HT-29 (cell line): ENCODE measurements at places on chromosomes 5 and 9.

GRCh38 chr5:174311531-174312269 lies 266.2 kb downstream of the NSG2 start:
- peak; percentile 43 for DNase-seq

DNA sequence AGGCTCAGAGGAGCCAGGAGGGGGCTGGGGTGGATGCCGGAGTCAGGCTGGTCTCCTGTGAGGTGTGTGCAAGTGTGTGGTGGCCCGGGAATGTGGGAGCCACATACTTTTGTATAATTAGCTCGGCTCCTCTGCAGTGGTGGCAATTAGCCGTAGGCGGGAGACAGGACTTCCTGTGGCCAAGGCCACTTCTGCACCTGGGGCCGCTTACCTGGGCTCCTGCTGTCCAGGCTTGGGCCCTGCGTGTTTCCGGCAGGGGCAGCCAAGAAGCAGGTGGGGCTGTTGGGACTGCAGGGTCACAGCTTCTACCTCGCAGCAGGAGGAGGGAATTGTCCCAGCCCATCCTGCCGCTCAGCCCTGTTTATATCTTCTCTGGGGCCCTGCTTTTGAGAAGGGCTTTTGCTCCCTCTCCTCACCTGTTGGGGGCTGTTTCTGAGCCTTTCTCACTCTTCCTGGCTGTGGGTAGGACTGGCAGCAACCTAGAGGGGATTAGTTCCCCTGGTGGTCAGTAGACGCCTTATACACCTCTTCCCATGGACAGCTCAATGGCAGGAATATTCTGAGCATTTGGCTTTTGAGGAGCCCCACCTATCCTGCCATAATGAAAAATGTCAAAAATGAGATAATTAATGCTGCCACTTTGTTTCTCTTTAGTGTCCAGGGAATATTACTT lies 145.4 kb upstream of the PITX1 start:
- no peak for DNase-seq

DNA sequence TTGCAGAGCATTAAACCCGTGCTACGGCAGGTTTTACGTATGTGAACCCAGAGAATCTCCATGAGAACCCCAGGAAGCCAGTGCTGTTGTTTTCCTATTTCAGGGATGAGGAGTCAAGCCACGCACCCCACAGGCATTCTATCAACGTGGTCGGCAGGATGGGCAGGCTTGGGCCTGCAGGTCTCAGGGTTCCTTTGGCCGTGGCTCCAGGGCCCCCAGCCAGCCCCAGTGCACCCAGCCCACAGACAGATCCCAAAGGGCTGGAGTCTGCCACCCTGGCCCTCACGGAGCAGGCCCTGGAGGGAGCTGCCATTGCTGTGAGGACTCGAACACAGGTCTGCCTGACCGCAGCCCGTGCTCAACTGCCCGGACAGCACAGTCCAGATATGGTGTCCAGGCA lies 77.1 kb upstream of the STXBP1 start:
- DNase-seq: no peak

GRCh38 chr9:37251452-37251851 lies 131.1 kb downstream of the ZCCHC7 start:
- DNase-seq: no peak

DNA sequence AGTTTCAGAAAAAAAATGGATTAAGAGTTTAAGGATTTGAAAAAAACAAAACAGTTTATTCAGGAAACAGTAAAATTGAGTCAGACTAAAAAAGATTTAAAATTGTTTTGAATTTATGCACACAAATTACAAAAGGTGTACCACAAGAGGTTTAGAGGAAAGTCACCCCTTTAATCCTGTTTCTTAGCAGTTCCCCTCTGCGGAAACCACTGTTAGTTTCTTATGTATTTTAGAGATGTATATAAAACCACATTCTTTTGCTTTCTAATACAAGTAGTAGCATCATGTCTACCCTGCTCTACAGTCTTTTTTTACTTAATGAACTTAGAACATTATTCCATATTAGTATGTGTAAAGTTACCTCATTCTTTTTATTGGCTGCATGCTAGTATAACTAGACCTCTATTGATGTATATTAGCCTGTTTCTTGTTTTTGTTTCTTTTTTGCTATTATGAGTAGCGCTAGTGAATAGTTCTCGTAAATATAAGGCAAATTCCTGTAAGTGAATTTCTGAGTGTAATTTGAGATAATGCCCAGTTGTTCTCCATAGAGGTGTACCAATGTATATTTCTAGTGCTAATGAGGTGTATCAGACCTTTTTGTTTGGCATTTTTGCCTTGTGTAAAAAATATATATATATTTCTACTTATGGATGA lies 20.0 kb downstream of the GPBP1 start:
- DNase-seq: no peak

DNA sequence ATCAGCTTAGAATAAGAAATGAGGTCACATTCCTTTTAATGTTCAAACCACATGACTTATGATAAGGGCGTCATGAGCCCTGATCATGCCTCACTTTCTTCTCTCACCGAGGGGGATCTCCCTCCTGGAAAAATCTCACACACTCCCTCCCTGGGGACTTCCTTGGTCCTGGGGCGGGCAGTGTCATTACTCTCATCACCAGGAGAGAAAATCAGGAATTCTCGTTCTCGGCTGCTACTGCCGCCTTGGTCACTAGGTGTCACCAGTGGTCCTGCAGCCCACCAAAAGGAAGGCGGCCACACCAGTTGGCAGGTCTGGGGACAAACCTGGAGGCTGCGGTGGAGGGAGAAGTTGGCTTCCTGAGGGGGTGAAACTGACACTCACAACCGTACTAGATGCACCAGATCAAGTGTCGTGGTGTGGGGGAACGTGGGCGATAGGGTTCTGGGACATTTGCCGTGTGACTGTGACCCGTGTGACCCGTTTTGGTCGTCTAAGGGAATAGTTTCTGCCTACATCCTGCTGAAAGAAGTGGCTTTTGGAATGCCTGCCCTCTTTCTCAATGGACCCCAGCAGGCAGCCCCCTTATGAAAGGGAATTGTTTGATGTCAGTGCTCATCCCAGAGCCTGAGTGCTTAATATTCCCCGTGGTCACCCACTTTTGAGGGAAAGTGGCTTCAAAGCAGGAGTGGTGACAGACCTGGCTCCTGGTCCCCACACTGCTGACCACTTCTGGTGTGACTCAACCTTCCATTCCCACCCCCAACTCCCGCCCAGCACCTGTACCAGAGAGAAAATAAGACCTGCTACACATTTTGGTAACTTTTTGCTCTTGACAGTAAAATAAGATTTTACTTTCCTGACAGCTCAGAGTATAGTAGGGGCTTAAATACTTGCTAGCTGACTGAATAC lies 63.2 kb downstream of the ACER2 start:
- peak; percentile 72 for DNase-seq

- peak; percentile 26 for DNase-seq
Observed at GRCh38 chr5:149641000-149641576, 59.8 kb downstream of the ARHGEF37 start.

- peak; percentile 60 for DNase-seq
Observed at GRCh38 chr9:22052376-22052945, 43.4 kb upstream of the CDKN2B start.

DNA sequence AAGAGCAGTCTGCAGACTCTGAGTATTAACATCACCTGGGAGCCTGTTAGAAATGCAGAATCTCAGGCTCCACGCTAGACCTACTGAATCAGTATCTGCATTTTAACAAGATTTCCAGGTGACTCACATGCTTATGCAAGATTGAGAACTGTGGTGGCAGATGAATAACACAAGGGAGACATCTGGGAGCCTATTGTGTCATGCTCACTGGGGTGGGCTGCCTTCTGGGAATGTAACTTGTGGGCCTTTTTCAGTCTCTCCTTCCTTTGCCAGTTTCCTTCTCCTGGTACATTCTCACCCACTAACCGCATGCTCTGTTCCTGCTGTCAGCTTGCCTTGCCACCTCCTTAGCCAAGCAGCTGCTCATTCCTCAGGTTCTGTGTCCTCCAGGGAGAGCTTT lies 176.6 kb upstream of the C9orf72 start:
- no peak for DNase-seq

- DNase-seq: no peak
Observed at GRCh38 chr5:72485430-72485974, 21.7 kb downstream of the ZNF366 start.

DNA sequence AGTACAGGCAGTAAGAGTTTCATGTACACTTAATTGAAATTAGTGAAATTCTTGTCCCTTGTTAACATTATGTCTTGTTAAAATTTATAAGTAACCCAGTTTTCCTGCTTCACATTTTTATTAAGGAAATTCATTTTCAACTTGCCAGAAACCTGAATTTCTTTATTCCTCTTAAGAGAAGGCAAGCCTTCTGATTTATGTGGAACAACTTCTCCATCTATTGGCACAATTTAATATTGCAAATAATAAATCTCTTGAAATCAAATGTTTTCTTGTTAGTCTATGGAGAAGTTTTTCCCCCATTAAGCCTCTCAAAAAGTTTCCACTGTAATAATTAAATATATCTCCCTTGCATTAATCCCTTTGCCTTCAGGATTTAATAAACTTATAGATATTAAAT lies 33.8 kb upstream of the ACO1 start:
- DNase-seq: peak; percentile 34

DNA sequence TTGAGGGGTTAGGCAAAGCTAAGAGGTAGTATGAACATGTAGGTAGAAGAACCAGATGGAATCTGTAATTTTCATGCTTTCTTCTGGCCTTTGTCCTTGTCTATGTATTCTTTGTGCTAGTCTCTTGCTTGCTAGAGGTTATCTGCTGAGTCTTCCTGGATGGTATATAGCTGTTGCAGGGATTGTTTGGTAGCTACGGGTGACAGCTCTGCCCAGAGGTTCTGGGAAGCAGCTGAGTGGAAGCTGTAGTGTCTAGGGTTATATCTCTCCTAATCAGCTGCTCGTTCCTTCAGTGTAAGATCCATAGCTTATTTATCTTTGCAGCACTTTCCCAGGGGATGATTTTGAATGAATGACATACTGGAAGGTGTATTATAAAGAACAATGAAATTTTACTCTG lies 100.3 kb downstream of the ATG10 start:
- DNase-seq: no peak

- no peak for DNase-seq
Observed at GRCh38 chr9:85944672-85945071, 3.7 kb downstream of the NAA35 start.

DNA sequence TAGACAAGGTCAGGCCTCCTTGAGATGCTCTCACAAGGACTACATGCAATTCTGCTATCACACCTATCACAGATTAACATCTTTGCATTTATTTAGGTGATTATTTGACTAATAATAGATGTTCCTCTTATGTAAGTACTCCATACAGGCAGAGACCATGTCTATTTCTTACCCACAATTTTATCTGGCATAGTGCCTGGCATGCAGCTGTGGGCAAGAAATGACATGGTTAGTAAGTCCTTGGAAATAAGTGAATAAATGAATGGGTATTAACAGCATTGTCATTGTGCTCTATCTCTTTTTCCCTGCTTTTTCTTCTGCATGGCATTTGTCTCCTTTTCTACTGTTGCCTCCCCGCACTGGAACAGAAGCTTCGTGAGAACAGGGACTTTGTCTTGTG lies 49.4 kb downstream of the SLC22A5 start:
- DNase-seq: no peak

DNA sequence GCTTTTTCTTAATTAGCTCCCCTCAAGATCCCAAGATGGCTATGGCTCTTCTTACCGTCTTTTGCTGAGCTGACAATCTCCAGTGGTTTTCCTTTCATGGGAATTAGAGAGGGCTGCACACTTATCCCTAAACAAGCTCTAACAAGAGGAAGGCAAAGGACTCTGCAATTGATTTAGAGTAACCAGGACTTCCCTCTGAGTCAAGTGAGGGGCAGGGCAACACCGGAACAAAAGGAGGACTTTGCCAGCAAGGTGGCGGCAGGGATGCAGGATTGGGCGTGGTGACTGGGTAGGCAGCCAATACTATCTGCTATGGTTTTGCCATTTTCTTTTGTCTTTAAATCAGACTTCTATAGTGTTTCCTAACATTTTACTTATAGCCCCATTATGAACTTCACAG lies 9.8 kb downstream of the SLC44A1 start:
- peak; percentile 12 for DNase-seq

DNA sequence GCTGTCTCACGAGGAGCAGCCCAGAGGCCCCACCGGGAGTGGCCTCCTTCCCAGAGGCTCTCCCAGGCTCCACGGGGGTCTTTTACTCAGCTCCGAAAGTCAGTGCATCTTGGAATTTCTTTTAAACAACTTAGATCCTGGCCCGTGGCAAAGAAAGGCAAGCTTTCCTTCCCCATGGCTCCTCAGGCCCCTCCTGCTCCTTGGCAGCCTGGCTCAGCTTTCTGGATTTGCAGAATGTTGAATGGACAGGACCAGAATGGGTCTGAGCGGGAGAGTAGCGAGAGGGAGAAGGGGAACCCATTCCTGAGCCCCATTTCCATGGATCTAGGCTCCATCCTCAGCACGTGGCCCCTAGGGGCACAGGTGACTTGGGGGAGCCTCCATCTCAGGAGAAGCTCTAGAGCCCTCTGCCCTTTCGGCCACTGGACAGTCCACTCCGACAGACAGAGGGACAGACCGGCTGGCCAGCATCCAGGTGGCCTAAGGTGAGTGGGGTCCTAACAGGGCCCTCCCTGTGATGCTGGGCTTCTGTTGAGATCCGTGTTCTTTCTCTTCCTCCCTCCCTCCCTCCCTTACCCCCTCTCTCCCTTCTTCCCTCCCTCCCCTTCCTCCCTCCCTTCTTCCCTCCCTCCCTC lies 173.9 kb upstream of the PPP1R26 start:
- no peak for DNase-seq

- no peak for DNase-seq
Observed at GRCh38 chr9:125694478-125694877, 12.5 kb downstream of the MAPKAP1 start.

GRCh38 chr5:77266291-77266690 lies 55.8 kb downstream of the PDE8B start:
- no peak for DNase-seq

DNA sequence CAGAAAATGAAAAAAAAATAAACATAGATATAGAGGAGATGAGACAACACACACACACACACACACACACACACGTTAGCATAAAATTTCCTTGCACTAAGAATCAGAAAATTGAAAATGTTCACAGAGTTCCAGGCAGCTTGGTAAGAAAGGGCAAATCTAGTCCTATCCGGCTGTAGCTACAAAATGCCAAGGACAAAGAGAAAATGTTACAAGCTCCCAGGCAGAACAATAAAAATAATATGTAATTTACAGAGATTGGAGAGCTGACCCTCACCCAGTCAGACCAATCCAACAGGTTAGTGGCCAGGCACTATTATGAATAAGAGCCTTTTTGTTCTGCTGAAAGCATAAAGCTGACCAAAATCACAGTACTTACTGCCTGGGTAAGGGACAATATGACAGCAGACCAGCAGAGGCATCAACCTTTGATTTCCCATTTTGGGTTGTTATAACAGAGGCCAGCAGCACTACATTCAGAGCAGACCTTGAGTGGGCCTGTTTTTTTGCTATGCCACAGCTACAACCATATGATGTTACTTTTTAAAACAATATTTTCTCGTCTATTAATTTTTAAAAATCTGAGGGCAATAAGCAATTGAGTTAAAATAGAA lies 892.6 kb downstream of the TAF11L14 start:
- DNase-seq: no peak

- no peak for DNase-seq
Observed at GRCh38 chr9:73613092-73613701, 461.5 kb downstream of the ANXA1 start.

GRCh38 chr9:134724202-134724911 lies 82.8 kb downstream of the COL5A1 start:
- no peak for DNase-seq

GRCh38 chr5:91225848-91226686 lies 157.1 kb downstream of the ARRDC3 start:
- DNase-seq: peak; percentile 82

GRCh38 chr9:80320916-80321315 lies 749.2 kb downstream of the TLE4 start:
- no peak for DNase-seq
